ENCODE measurements at places on chromosomes 7 and 10.
A peak's percentile ranks its signal among the peaks of the same experiment; 100 is the strongest.

DNA sequence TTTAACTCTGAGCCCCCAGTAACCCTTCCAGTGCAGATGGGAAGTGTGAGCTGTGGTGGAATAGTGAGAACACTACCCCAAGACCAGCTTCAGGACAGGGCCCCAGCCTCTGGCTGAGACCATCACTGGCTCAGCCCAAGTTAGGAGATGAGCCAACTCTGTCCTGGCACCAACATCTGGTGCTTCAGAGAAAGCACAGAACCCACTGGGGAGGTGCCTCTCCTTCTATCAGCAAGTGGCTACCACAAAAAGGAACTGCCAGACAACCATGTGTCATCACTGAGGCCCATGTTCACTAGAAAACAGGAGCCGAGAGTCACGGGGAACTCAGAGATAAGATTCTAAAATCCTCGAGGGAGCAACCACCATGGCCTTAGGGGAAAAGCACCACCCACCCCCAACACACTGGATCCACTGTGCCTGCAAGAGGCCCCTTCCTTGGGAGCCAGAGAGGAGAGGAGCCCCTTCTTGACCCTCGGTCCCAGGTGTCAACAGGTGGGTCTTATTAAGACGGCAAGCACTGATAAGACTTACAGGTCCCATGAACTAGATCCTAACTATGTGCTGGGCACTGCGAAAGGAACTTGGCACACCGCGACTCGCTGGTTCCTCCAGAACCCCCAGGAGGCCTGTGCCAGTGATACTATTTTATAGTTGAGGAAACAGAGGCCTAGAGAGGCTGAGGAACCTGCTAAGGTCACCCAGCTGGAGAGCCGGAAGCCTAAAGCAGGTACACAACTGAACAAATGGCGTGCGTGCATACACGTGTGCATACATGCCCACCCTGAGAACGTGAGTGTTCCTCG lies 102.7 kb downstream of the FAM53B start:
- DNase-seq, result peak; percentile 37

DNA sequence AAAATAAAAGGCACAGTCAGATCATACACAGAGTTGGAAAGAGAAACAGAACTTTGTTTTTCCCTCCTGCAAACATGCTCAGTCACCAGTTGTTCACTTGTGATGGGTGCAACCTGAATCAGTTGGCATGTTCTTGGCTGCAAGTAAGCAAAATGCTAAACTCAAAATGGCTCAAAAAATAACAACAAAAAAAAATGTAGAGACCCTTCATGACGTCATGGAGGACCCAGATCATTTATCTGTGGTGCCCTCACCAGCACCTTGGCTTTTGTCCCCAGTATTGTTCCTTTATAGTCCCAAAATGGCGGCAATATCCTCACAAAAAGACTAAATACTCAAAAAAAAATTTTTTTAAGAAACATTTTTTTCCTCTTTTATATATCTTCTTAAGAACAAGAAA lies 112.4 kb downstream of the CABCOCO1 start:
- no peak for DNase-seq

- no peak for DNase-seq
Observed at GRCh38 chr10:68954904-68955303, 1.1 kb upstream of the DDX21 start.

GRCh38 chr10:74976565-74976964 lies 134.9 kb upstream of the SAMD8 start:
- no peak for DNase-seq

DNA sequence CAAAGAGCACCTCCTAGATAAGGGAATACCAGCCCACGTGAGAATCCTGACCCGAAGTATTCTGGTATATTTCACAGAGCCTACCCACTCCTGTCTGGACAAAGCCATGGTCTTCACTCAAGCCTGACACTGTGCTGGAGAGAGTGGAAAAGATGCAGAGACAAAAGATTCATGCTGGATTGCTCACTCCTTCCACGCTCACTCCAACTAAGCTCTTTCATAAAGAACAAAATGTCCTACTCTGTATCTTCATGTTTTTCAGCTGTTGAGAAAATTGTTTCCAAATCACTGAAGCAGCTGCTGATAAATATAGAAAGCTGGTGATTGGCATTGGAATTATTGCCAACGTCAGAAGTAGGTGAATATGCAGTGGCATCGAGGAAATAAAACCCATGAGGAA lies 106.0 kb downstream of the ABLIM1 start:
- no peak for DNase-seq
